ENCODE measurements at places on chromosomes 5 and 9. TPM values are rescaled to one million over a fixed set of nuclear protein-coding genes. Genes with fewer than 3 reads are reported as not detected.

- DNase-seq, result no peak
These were observed 75.0 kb downstream of the TNC start for GRCh38 chr9:115042781-115043509.

DNA sequence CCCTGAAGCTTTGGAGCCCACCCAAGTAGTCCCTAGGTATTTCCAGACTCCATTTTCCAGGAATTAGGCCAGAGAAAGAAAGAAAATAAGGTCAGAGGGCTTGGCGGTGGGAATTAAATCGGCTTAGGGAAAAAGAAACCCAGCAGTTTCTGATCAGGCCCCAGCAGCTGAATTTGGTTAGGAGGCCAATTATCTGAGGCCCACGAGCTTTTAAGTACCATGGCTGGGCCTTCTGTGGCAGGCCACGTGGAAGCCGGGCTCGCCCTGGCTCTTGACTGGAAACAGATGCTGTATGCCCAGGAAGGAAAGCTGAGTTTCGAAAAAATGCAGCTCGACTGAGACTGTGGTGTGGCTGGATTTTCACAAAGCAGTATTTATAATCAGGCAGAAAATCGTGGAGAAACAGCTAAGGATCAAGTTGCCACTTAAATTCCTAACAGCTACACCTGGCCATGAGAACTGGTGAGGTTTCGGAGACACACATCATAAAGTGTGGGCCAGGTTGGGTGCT lies 75.1 kb upstream of the PANK3 start:
- peak; percentile 43 for DNase-seq

- peak; percentile 47 for DNase-seq
These were observed 323.7 kb upstream of the CD180 start for GRCh38 chr5:67520161-67520908.

DNA sequence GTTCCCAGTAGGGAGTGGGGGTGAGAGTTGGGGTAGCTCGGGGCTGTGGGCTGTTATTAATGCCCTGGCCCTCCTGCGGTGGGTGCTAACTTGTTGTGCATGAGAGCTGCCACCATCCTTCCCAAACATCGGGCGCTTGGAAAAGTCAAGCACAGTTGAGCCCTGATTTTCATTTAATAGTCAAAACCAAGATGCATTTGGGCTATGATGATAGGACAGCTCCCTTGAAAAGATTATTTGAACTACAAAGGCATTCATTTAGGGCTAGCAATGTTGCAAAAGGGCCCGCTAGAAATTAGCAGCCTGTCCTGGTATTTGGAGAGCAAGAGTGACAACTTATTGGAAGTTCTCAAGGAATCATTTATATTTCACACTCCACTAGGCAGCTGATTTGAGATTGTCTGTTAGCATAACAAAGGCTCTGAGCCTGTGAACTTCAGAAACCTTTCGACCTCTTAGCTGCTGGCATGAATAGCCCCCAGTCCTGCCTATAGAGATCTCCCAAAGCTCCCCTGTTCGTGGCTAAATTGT lies 128.2 kb upstream of the TMEM161B start:
- DNase-seq, result no peak

DNA sequence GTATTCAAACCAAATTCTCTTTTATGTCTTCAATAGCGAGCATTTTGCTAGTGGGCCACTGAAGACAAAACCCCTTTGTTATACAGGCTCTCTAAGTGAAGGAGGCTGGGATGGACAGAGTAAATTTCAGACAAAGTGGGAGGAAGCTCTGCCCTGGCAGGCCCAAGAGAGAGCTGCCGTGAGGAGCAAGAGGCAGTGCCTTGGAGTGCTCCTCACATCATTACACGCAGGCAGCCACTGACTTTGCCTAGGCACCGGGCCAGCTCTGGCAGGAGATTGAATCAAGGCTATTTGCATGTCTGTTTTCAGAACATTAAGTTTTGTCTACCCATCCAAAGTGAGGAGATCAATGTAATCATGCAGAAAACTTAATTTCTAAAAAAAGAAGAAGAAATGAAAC lies 167.7 kb downstream of the CCDC192 start:
- DNase-seq, result peak; percentile 59

- no peak for DNase-seq
These were observed 198.6 kb upstream of the HMHB1 start for GRCh38 chr5:143613329-143613728.

GRCh38 chr5:147509041-147509709 lies 693 bp downstream of the DPYSL3 start:
- peak; percentile 53 for DNase-seq

DNA sequence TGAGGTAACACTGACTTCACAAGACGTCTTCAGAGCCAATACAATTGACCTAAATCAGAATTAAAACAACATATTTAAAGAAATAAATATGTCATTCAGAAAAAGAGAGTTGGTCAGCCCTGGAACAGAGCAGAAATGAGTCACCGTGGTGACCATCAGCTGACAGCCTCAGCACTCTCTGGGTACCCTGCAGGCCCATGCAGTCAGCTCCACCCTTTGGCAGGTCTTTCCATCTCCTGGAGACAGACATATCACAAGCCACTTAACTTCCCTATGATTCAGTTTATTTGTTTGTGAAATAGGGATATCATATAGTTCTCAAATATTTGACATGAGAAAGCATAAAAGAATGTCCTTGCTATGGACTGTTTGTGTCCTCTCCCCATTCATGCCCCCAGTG lies 151.6 kb upstream of the MEF2C start:
- DNase-seq, result no peak

HK3 gene
- polyA plus RNA-seq, result 2.6 TPM

GRCh38 chr5:152462021-152462721 lies 57.1 kb upstream of the NMUR2 start:
- no peak for DNase-seq

- no peak for DNase-seq
These were observed 563 bp downstream of the SNAPC4 start for GRCh38 chr9:136399176-136400037.

DNA sequence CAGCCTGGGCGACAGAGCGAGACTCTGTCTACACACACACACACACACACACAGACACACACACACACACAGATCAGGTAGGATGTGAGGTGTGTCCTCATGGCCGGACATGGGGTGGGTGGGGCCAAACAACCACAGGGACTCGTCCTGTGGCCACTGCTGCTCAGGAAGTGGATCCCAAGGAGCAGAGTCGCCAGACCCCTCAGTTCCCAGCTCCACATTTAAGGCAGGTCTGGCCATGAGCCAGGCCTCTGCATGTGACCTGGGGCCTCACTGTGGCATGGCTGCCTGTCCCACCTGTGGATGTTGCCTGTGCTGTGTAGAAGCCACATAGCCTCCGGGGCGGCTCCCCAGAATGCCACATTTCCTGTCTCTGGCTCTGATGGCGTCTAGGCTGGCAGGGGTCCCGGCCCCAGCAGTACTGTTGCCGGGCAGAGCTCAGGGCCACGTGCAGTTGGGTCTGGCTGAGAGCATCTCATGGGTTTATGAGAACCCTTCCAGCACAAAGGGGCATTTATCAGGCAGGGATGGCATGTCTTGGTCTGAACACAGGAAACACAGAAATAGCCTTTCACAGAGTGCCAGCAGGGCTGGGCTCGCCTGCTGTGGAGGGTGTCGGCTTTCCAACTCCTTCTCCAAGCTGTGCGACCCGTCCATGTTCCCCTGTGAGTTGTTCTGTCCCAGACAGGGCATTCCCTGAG lies 9.9 kb upstream of the NINJ1 start:
- no peak for DNase-seq

- DNase-seq, result no peak
These were observed 358.6 kb downstream of the ADGRV1 start for GRCh38 chr5:90916947-90917800.

- no peak for DNase-seq
These were observed 34.9 kb downstream of the ZNF354A start for GRCh38 chr5:178695556-178695955.

- peak; percentile 5 for DNase-seq
These were observed 629.3 kb upstream of the ST8SIA4 start for GRCh38 chr5:101532430-101532829.

GRCh38 chr5:27548484-27548883 lies 510.1 kb upstream of the CDH9 start:
- peak; percentile 5 for DNase-seq

DNA sequence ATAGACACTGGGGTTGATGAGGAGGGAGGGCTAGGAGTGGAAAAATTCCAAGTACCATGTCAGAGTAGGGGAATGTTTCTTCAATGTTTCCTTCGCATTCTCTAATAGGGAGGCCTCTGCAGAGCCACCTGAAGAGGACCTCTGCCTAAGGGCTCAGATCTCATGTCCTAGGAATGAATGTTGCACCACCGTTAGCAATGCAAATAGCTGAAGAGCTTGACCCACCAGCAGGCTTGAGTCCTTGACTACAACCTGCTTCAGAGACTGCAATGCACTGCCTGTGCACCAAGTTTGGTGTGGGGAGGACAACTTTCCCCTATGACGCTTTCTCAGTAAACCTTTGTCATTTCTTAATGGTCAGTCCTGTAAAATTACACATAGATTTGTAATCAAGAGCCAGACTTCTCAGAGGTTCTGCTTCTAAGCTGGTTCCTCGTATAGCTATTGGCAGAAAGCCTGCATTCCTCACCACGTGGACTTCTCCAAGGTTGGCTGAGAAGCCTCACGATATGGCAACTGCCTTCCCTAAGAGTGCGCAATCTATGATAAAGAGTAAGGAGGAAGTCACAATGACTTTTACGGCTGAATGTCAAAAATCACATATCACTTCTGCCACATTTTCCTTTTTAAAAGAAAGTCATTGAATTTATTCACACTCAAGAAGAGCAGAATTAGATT lies 600.7 kb upstream of the PTGER4 start:
- DNase-seq, result no peak

DNA sequence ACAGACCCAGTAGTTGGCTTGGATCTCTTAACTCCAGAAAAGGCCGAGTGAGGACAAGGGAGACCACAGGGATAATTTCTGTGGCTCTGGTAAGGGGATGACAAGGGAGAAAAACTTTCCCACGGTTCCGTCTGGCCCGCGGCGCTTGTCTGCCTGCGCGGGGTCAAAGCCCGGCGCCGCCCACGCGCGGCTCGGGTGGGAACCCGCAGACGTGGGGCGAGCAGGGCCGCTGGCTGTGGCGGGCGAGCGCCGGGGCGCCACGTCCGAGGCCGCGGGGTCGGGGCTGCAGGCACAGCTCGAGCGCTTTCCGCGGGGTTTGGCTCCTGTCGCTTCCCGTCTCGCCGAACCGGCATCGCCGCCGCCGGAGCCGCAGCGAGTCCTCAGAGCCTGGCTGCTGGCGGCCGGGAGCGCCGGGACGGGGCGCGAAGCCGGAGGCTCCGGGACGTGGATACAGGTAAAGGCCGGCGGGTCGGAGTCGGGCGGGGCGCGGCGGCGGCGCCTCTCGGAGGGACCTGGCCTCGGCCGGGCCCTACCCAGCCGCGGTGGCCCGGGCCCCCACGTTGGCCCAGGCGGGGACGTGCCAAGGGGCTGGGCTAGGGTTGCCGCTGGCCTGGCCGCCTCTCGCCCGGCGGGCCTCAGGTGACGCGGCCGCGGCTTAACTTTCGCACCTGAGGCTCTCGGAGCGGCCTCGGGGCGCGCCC lies at the start of gene RNF180:
Gene RNF180, plus strand, starts transcription at position 344 of the 701 bp plus-strand sequence. CDS start 34,965 bp downstream, outside the sequence.
- no peak for DNase-seq

GRCh38 chr5:122413722-122414121 lies 101.7 kb downstream of the SNCAIP start:
- DNase-seq, result no peak

DNA sequence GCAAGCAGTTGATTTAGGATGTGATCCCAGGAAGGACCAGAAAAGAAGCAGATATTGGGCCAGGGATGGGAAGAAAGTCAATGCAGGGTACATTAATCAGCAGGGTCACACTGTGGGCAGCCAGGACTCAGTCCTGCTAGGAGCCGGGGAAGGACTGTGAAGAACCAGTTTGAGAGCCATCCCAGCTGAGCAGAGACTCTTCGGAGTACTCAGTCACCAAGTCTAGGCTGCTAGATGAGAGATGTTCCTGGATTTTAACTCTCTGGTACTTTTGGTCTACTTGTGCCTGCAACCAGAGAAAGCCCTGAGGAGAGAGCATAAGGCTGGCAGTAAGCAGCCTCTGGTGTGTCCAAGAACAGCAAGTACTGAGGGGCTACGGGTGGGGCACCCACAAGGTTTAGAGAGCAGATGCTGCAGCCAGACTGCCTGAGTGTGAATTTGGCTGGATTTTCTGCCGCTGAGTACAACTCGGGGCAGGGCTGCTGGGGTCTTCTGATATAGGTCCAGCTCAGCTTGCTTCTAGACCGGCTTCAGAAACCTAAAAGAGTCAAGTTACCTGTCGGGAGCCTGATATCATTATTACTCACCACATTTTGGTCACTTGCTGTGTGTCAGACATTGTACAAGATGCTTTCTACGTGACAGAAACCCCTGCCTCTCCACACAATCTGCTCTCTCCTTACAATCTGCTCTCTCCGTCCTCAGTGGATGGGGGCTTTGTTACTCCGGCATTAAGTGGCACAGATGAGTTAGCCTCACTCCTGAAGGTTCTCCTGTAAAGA lies 250.2 kb upstream of the GAS1 start:
- DNase-seq, result no peak

DNA sequence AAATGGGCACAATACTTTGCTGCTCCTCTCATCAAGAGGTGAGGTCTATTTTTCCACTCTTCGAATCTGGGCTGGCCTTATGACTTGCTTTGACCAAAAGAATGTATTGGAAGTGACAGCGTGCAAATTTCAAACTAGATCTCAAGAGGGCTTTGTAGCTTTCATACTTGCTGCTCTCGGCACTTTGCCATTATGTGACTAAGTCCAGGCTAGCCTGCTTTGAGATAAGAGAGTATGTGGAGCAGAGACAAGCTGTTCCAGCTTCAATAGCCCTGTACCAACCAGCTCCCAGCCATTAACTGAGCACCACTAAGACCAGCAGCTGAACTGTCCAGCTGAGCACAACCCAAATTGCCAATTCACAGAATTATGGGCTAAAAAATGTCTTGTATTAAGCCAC lies 124.6 kb downstream of the ACER2 start:
- DNase-seq, result no peak

DNA sequence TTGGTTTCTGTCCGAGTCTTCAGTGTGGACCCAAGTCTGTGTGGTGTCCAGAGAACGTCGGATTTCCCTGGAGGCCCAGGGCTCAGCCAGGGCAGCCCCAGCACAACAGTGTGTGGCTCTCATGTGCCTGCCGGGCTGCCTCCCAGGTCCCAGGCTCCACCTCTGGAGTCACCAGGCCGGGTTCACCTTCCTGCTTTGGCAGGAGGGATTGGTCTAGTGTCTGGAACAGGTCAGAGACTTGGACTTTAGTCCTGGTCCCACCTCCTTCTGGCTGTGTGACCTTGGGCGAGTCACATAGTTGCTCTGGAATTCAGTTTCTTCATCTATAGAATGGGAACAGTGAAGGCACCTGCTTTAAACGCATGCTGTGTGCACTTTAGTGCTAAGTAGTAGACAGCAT lies 3.2 kb downstream of the DOLPP1 start:
- no peak for DNase-seq

C9 gene
- polyA plus RNA-seq, result 0.52 TPM

SPOCK1 gene
- 10.3 TPM for polyA plus RNA-seq

TNC gene
- polyA plus RNA-seq, result 45.8 TPM

Measured in muscle of back (tissue), 13 donors.